Ammon's horn (tissue), 1 donor: ENCODE measurements at places on chromosomes 13 and 19.

DNA sequence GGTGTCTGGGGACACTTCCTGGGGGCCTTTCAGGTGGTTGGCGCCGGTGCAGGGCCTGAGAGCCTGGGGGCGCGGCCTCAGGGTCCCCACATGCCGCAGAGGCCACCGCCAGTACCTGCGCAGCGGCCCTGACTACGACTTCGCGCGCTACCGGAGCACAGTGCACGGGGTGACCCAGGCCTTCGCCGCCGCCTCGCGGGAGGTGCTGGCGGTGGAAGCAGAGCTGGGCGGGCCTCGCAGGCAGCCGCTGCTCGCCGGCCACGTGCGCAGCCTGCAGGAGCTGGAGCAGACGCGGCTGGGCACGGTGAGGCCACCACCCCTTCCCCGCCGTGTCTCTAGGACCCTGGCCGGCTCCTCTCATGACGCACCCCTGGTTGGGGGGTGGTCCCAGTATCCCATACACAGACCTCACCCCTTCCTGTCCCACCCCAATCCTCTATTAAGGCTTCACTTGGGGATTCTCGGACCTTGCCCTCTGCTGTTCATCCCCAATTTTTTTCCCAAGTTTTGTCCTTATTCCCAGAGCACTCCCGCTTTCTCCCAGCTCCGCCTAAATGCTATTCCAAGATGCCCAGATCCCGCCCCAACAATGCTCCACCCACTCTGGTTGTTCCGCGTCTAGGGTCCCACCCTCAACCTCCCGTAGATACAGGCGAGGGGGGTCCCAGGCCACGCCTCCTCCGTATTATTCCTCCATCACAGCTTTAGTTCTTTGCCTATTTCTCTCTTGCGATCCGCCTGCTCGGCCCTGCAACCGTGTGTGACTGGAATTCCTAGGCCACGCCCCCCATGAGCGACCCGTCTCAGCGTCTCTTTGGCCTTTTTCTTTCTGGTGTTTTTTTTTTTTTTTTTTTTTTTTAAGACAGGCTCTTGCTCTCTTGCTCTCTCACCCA, 1.0 kb downstream of the REX1BD start:
- peak; percentile 45 for DNase-seq

DNA sequence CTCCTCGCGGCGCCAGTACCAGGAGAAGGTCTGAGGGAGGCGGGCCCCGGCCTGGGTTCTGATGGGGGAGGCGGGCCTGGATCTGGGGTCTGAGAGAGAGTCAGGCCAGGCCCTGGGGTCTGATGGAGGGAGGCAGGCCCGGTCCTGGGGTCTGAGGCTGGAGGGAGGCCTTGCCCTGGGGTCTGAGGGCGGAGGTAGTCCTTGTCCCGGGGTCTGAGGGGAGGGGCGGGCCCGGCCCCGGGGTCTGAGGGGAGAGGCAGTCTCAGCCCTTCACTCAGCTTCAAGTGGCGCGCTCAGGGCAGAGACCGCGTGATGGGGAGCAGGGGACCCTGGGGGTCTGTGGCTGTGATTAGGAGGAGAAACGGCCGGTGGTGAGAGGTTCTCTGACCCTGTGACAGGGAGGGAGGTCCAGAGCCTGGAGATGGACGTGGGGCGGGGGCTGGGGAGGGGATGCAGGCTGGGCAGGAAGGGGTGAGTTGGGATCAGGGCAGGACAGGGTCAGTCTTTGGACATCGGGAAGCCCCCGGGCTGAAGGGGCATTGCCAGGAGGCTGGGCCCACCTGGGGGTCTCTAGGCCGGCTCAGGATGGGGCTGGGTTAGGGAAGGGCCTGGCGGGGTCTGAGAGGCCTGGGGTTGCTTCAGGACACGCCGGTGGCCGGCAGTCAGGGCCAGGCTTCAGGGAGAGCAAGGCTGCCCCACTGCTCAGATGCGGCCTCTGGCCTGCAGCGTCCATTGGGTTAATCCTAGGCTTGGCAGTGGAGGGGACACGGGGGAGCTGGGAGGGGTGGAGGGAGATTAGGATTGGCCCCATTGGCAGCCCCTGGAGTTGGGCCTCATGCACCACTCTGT, 18.7 kb downstream of the HCN2 start:
- DNase-seq, result no peak

DNA sequence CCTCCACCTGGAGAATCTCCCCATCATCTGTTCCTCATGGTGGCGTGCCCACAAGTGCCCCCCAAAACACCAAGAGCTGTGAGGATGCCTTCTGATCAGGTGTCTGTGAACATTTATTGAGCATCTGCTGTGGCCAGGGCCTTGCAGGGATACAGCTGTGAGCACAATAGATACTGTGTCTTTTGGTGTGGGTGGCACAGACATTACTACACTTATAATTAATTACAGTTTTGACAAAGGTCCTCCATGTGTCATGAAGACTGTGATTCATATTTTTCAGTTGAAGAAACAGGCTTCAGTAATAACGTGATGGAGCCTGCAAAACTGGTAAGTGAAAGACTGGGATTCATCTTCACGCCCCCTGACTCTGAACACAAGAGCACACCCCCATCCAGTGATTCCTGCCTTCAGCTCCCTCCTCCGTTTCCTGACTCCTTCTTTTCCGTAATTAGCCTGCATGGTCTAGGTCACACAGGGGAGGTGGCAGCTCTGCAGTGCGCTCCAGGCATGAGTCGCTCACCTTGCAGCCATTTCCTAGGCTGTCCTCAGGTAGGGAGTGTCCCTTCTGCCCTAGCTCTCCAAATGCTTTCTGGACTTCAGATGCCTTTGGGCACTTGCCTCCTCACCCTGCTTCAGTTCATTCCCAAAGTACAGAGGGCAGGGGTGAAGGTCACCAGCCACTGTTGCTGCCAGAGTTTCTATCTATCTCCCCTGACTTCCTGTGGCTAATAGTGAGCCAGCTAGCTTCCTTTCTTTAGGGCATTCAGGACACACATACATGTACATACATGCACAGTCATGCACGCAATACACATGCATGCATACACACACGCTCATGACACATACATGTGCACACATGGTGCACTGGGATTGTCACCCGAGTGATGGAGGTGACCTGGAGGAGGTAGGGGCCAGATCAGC, 66.5 kb downstream of the SIAH3 start:
- no peak for DNase-seq

- DNase-seq, result no peak
These were observed 8.5 kb downstream of the MICU2 start for GRCh38 chr13:21595546-21595822.

GRCh38 chr13:107712145-107712860, 503.0 kb downstream of the LIG4 start:
- DNase-seq, result no peak

DNA sequence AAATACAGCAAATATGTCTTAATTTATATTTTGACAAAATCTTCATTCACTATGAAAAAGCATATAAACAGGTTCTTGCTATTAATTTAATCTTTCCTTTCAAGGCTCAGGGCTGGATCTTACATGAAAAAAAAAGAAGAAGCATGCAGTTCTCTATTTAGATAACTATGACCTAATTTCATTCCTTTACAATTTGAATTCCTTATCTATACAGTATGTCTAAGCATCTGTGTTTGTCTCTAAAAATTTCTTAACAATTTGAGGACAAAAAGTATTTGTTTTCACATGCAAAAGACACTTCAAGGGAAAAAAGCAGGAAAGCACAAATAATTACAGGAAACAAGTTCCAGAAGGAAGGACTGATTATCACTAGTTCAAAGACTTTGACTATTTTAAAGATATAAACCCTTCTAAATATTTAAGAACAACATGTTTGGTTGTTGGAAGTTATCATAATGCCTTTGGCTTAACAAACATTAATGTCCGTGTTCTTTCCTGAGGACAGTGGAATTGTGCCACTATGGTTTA, 157.5 kb downstream of the TBC1D4 start:
- DNase-seq, result no peak

GRCh38 chr19:47598407-47599349, 10.3 kb upstream of the BICRA start:
- DNase-seq, result peak; percentile 37

GRCh38 chr19:12723641-12724426, at the start of gene TNPO2:
Gene TNPO2, minus strand, starts transcription at chr19:12723932. Its CDS starts 2,955 bp downstream, at chr19:12720977.
- DNase-seq, result peak; percentile 73

DNA sequence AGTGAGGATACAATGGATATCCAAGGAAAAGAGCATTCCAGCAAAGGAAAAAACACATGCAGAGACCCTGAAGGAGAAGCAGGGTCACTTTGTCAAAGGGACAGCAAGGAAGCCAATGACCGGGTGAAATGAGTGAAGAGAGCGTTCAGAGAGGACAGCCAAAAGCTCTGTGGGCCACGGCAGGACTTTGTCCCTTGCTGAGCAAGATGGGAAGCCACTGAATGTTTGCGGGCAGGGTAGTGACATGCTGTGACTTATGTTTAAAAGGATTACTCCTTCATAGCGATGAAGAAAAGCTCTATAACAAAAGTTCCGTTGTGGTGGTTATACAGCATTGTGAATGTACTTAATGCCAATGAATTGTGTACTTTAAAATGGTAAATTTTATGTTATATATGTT, 16.5 kb downstream of the ZAR1L start:
- DNase-seq, result no peak

DNA sequence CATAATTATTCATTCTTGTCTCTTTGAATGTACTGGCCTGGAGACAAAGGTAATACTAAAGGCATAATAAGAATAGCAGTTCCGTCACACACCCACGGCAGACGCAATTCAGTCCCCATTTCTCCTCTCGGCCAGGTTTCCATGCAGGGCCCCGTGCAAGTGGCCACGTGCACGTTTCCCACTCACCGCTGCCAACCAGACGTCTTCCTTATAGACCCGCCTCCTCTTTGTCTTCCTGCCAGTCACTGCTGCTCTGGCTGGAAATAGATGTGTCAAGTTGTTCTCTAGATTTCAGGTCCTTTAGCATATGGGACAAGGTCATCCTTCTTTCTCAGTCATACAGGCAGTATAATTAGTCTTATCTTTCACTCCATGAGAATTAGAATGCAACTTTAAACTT, 204.3 kb downstream of the SUCLA2 start:
- no peak for DNase-seq

DNA sequence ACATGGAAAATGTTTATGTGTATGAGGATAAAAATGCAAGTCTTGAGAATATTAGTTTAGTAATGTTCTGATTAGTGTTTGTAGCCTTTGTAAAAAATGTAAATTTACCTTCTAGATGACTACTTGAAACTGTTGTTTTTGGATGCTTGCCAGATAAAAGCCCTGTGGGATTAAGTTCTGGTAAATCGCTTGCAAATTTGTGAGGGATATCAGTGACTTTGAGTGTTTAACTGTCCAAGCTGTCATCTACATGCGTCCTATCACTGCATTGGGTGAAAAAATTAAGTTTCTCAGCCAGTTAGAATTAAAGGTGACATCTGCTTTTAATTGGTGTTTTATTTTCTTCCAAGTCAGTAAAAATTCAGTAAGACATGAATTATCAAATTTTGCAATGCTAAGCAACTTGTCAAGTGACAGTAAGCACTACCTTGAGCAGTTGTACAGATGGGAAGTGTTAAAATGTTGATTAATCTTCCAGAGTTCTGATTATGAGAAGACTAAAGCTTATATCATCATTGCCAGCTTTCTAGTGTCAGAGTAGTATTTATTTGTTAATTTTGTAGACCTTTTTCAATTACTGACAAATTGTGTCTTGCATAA, 88.0 kb downstream of the PCCA start:
- no peak for DNase-seq

GRCh38 chr19:35159606-35160005, 5.1 kb downstream of the FXYD5 start:
- no peak for DNase-seq

DNA sequence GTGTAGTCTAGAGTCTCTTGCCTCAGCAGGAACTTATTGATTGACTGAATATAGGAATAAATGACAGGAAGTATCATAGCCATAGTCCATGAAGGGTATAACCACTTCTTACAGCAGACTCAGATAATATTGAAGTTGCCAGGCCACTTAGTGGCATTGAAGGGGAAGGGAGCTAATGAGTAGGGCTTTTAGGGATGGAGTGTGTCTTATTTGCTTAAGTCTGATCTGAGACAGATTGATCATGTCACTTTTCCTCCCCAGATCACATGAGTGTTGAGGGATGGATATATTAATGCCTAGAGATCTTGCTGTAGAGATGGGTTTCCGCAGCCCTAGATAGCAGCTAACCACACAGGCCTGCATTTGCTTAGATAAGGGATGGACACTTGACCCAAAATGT, 62.2 kb upstream of the NBEA start:
- no peak for DNase-seq

DNA sequence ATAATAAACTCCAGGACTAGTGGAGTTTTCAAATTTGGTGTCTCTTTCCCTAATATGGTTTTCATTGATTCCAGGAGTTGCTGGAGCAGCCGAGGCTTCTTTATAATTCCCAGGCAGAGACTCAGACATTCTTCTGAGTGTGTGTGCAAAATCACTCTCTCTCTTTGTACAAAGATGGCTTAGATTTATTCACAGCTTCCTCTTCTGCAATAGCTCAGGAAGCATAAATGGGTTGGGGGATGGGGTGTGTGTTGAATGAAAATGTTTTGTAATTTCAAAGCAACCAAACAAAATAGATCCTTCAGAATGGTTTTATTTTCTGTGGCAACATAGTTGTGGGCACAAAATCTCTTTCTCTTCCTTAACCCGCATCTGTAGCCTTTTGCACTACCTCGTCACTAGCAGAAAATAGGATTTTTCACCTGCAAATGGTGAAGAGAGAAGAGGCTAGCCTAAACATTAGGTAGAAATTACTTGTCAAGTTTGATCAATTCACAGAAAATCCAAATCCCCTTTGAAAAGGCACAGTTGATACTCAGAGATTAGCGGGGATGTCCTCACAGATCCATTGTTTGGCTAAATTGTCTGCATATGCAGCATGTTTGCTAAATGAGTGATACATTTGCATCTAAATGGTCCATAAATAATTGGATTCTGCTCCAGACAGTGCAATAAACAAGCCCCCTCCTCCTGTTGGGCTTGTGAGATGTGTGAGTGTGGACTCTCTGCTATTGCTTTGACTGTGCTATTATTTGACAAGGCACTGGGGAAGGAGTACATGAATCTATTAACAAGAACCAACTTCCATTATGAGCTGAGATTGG, 66.7 kb downstream of the CBY2 start:
- no peak for DNase-seq

GRCh38 chr19:54252845-54253244, 4.2 kb downstream of the LILRB5 start:
- no peak for DNase-seq

GRCh38 chr19:40217934-40218890, at the start of gene TTC9B:
Gene TTC9B, minus strand, starts transcription at chr19:40218384. Its CDS starts 3 bp downstream, at chr19:40218381.
- peak; percentile 48 for DNase-seq

DNA sequence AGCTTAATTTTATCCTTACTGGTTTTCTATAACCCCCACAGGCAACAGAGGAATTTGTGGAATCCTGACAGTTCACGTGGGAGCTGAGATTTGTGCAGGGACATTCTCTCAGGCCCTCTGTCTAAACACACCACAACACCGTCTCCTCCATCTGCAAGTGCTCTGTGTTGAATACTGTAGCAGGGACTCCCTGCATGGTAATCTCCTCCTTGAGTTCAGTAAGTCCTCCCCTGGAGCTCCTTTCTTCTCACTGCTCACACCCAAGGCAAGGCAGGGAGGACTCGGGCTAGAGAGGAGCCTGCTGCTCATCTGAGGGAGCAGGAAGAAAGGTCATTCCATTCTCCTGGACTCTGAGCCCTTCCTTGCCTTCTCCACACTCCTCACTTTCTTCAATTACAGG, 348.2 kb downstream of the KCTD12 start:
- no peak for DNase-seq
